ENCODE measurements at places on chromosomes 12 and 14.

- DNase-seq: no peak
These were observed 10.0 kb downstream of the NIN start for GRCh38 chr14:50820786-50821509.

DNA sequence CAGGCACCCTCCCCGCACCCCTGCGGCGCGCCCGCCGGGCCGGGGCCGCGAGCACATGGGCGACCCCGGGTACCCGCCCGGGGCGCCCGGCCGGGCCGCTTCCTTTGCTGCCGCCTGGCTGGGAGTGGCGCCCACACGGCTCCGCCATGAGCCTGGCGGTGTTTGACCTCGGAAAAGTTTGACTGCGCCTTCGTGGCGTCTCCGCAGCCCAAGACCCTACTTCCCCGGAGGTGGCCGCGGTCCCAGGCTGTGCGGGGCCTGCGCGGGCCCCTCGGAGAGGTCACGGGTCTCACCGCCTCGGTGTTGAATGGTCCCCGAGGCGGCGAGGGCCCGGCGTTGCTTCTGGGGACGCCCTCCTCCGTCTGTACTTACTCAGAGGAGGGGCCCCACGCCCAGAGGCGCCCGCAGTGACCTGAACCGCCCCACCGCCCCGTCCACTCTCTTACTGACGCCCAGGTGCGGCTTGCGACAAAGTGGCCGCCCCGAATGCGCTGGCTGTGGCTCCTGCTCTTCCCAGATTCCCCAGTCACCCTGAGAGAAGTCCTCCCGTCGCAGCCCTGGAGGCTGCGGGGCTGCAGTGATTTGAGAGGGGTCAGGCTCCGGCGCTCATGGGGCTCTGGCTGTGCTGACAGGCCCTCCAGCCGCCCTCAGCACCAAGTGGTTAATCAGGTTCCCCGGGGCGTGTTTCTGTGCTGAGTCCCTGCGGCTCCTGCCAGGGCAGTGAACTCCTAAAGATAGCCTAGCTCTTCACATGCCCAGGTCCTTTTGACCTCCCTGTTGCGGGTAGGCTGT lies 5.8 kb downstream of the KMT5A start:
- DNase-seq: no peak

- DNase-seq: no peak
These were observed 75.9 kb downstream of the CCDC92 start for GRCh38 chr12:123896767-123897166.

GRCh38 chr14:87233266-87233665 lies 759.7 kb downstream of the GALC start:
- DNase-seq: no peak

DNA sequence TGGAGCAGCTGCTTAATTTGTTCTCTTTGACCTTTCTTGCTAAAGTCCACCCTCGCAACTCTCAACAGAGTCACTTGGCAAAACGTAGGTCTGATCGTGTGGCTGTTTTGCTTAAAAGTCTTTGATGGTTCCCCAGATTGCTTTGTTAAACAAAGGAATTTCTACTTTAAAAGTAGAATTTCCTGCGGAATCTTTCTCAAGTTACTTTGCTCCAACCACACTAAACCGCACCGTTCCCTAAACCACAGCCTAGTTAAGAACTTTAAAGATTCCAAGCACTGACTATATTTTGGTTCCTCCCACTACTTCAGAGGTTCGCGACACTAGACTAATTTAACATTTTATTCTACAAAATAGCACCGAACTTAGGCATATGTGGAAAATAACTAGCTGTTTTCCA lies 114.8 kb upstream of the FGD4 start:
- DNase-seq: no peak

DNA sequence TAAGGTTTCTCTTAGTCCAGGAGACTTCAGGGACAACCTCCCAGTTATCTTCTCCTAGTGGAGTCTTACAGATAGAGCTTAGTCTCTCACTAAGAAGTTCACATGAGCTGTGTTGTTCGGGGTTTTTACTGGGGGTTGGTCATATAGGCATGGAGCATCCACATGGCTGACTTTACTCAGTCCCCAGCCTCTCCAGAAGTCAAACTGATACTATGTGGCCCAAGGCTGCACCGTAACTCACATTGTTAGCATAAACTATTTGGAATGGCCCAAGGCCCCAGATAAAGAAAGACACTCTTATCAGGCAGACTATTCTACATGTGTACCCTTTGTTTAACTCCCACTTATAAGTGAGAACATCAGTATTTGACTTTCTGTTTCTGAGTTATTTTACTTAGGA lies 23.2 kb downstream of the GPR137C start:
- DNase-seq: no peak
